Body of pancreas (tissue), 4 donors: ENCODE measurements at places on chromosomes 11 and 22. TPM values are rescaled to one million over a fixed set of nuclear protein-coding genes. Genes with fewer than 3 reads are reported as not detected.

The TRIM6 gene
- 2.1 TPM for total RNA-seq

The ANO5 gene
- total RNA-seq: 3.3 TPM

The OR2AT4 gene
- total RNA-seq: under 0.01 TPM

The SLC37A2 gene
- 4.2 TPM for total RNA-seq

The MMP1 gene
- 34.8 TPM for total RNA-seq

GRCh38 chr22:38733329-38733723, 22.5 kb downstream of the SUN2 start:
- peak; percentile 55 for DNase-seq

GRCh38 chr11:11229647-11230046, 123.4 kb downstream of the CSNK2A3 start:
- no peak for DNase-seq

DNA sequence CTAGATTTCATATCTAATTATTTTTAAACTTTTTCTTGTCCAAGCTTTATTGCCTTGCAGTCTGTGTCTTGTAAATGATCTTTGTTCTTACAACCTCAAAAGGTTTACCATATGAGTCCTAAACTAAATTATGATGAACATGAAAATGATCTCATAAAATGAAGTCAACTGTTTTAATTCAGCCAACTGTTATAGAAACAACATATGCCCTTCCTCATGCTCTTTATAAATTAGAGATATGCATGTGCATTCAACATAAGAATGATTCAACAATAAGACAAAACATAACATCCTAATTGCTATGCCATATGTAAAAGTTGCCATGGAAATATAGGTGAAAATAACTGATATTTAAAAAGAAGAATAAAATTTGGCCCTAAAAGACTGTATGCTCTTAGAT, 774.4 kb downstream of the LUZP2 start:
- no peak for DNase-seq

DNA sequence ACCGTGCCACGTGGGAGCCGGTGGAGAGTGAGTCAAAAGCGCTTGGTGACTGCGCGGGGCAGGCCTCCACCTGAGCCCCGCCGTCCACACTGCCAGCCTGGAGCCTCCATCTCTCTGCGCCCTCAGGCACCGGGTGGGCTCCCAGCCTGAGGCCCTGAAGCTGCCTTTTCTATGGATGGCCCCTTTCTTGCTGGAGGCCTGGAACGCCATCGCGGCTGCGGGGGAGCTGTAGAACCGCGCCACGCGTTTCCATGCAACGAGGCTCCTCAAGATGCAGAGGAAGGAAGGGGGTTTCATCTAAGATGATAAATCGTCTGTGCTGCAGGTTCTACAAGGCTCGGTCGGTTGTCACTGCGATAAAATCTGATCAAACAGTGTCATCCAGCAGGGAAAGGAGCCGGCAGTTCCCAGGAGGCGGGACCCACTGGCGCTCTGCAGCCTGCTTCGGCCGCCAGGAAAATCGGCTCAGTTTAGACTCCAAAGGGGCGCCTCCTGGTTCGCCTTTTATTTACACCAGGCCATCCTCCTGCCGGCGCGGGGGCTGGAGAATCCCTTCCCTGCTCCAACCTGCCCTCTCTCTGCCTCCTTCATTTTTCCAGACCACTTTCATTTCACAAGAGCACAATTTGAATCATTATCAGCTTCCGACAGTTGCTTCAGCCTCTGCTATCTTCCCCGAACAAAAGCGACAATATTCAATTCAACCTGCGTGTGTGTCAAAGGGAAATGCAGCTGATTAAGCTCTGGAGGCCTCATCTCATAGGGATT, 624.4 kb downstream of the BRD1 start:
- DNase-seq: no peak

DNA sequence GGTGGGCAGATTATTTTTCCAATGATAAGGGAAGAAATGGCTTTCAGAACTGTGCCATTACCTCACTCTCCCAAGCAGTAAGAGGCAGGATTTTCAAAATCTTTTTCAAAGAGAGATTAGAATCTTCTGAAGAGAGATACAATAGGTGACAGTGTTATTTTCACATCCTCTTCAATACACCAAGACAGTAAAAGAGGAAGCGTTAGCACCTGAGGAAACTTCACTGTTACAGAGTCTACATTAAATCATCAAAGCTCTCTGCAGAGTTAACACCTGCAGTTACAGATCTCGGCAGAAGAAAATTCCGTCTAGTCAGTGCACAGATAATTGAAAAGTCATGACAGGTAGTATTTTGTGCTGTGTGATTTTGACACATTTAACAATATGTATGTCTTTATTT, 144.9 kb downstream of the PGR start:
- no peak for DNase-seq

GRCh38 chr11:76347466-76347865, 33.5 kb downstream of the THAP12 start:
- peak; percentile 73 for DNase-seq

DNA sequence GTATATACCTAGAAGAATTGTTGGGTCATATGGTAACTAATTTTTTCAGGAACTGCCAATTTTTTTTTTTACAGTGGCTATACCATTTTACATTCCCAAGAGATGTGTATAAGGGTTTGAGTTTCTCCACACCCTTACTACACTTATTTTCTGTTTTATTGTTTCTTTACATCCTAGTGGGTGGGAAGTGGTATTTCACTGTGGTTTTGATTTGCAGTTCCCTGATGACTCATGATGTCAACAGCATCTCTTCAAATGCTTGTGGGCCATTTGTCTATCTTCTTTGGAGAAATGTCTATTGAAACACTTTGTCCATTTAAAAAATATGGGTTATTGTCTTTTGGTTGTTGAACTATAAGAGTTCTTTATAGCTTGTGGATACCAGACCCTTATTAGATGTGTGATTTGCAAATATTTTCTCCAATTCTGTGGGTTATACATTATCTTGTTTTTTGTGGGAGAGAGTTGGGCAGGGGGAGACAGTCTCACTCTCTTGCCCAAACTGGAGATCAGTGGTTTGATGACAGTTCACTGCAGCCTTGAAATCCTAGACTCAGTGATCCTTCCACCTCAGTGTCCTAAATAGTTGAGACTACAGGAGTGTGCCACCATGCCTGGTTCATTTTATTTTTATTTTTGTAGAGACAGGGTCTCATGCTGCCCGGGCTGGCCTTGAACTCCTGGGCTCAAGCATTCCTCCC, 30.3 kb upstream of the PISD start:
- DNase-seq: no peak

DNA sequence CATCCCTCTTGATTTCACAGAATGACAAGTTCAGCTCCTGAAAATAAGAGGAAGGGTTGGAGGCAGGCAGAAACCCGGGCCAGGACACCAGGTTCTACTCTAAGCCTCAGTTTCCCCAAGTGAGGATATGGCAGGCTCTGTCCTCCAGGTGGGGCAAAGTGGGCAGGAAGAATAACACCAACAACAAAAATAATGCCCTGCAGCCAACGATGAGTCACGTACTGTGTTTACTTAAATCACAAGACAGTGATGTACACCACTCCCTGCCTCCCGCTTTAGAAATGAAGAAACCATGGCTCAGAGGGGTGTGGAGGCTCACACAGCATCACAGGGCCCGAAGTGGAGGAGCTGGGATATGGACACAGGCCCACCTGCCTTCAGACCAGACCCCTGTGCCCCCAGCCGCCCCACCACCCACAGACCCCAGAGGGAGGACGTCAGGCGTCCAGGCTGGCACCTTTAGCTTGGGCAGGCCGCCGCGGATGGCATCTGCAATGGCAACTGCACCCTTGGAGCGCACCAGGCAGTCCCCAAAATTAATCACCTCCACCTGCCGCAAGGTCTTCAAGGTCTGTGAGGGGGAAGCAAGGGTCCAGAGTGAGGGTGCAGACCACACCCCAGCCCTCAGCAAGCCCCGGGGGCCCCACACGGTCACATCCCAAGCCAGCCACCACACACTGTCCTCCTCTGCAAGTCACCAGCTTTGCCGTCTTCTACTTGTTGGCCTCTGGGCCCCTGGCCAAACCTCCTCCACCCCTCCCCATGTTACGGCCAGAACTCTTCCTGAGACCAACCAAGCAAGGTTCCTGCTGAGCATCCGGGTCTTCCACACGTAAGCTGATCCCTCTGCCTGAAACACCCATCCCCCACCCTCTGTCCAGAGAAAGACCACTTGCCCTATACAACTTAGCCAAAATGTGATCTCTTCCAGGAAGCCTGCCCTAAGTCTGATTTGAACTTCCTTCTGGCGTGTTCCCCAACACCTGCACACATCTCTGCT, 15.8 kb upstream of the CHADL start:
- DNase-seq: no peak

- peak; percentile 8 for DNase-seq
Observed at GRCh38 chr11:44988981-44989635, 38.4 kb upstream of the TP53I11 start.

DNA sequence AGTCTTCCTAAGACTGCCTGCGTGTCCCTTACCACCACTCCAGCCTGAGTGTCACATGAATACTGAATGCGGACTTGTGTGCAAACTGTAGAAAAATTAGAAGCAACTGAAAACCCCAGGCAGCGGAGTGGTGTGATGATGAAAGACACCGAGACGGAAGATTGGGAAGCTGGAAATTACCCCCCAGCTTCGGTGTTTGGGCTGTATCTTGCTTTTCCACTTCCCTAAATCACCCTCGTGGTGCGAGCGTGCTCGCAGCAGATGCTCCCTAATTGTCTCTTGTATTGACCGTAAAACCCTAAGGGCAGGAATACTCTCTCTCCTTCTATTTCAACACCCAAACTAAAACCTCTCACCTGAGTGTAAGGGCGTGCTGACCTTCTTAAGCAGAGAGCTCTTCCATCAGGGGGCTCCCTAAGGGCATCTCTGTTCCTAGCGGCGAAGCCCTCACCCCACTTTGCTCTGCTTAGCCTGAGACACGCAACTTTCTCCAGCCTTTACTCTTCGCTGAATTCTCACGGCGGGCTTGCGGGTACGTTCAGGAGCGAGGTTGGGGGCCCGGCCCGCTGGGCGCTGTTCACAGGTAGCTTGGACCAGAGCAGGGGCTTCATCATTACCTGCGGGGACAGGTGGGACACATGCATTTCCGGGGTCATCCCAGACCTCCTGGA, 62.4 kb downstream of the CRYBB2 start:
- no peak for DNase-seq

- no peak for DNase-seq
Observed at GRCh38 chr11:129048911-129049310, 106.2 kb upstream of the TP53AIP1 start.

DNA sequence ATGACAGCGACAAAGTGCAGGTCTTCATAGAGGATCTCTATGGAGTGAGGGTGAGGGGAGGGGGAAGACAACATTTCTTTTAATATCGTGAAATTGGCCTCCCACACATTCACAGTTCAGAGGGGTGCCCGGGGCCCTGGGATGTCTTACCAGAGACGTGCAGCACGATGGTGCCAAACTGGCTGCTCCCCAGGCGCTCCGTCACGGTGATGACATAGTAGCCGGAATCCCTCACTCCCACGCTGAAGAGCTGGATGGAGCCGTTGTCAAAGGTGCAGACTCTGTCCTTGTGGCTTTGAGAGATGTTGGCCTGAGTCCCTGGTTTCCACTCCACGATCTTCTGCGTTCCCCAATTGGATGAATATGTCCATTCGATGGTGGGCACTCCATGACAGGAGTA, 29.6 kb downstream of the VSTM5 start:
- no peak for DNase-seq

- DNase-seq: no peak
Observed at GRCh38 chr22:49364398-49364797, 463.3 kb downstream of the BRD1 start.
